ENCODE measurements at places on chromosomes 12 and 14.

DNA sequence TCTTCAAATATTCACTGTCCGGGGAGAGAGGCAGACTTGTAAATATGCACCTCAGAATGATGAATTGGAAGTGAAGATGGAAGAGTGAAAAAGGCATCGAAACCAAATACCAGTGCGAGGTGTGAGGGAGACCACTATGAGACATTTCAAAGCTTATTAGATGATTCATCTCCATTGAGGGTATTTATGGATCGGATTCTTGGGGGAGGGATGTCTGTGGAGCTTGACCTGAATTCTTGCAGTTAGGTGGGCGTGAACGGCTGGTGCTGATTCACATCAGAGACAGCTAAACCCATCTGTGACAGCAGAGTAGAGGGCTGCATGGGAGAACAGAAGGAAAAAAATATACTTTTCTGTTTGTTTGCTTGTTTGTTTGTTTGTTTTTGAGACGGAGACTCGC lies 677.2 kb downstream of the AACS start:
- DNase-seq = no peak

DNA sequence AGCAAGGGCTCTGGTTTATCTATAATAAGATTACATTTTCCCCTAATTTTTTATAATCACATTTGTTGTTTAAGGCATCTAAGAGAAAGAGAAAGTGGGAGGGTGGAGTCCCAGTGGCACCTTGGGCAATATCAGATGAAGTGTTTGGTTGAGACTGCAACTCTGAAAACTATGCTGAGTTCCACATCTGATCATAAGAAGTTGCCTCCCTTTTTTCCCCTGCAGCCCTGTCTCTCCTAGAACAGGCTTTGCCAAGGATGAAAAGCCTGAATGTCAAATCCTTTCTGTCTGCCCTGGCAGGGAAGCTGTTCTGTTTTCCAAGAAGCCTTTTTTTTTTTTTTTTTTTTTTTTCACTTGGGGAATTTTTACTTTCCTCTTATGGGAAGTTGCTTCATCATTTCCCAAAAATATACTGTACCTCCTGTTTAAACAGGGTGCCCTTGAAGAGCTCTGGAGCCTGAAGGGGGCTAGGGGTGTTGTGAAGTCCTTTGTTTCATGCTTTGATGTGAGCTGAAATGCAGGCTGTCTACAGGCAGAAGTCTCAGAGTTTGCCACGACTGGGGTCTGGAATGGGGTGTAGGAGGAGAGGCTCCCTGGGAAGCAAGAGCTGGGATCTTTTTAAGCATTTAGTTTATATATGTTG lies 71.3 kb downstream of the SUSD6 start:
- no peak for DNase-seq

DNA sequence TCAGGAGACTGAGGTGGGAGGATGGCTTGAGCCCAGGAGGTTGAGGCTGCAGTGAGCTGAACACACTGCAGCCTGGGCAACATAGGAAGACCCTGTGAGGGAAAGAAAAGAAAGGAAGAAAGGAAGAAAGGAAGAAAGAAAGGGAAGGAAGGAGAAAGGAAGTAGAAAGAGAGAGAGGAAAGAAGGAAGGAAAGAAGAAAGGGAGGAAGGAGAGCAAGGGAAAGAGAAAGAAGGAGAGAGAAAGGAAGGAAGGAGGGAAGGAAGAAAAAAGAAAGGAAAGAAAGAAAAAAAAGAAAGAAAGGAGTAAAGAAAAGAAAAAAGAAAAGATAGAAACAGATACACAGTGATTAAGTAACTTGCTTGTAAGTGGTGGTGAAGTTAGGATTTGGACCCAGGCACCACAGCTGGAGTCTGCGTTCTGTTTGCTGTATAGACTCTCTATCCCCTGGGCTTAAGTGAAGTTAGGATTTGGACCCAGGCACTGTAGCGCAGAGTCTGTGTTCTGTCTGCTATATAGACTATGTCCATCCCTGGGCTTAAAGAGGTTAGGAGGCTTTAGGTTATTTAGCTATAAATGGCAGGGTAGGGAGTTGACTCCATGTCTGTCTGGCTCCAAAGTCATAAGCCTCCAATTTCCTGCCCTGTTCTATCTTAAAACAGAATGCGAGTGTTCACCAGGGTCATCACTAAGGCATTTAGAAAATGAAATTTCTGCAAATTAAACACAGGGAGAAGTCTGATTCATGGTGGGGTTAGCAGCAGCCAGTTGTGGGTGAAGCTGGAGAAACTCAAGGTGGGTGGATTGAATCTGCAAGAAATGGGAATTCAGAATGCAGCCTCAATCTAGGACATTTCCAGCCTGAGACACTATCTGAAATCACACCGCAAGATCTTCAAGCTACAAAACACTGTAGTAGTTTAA lies 13.3 kb upstream of the C12orf75 start:
- no peak for DNase-seq

DNA sequence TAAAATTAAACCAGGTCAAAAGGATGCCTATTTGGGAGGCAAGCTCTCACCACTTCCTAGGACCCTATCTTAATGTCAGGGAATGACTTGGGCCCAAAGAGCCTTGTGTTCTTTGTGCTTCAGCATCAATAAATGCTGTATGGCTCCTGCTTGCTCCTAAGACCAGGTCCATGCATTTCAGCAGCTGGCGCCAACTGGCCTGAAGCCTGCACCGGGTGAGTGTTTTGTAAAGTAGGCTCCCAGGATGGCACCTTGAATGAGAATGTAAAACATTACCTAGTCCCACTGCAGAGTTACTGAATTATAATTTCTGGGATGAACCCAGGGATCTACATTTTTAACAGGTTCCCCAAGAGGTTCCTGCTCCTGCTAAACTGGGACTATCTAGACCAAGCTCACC lies 16.1 kb upstream of the SLC38A4 start:
- DNase-seq = no peak

- DNase-seq = no peak
Measured at GRCh38 chr12:4824380-4824779, 85.3 kb upstream of the KCNA1 start.

DNA sequence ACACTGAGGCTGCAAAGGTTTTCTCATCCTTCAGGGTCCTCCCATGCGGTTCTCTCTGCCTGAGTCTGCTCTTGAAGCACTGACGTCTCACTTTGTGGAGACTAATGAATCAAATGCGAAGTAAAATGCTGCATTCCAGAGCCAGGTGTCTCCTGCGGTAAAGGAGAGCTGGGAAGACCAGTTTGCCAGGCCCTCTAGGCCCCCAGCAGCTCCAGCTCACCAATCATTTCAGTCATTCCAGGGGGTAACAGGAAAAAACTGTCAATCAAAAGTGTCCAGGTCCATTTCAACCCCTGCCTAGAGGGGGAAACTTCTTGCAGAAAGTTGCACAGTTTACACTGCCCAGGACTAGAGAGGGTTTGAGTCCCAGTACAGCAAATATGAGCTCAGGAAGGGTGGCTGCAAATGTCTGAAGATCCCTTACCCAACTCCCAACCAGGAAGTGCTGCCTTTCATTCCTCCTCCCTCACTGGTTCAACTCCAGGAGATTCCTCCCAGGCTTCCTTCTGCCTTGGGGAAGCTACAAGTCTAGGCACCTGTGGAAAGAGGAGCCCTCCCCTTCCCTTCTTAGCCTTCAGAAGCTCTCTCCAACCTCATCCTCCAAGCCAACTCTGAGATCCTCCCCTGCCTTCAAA lies 2.7 kb upstream of the NXPH4 start:
- no peak for DNase-seq

GRCh38 chr14:35879654-35880249 lies 53.6 kb downstream of the BRMS1L start:
- DNase-seq = no peak

DNA sequence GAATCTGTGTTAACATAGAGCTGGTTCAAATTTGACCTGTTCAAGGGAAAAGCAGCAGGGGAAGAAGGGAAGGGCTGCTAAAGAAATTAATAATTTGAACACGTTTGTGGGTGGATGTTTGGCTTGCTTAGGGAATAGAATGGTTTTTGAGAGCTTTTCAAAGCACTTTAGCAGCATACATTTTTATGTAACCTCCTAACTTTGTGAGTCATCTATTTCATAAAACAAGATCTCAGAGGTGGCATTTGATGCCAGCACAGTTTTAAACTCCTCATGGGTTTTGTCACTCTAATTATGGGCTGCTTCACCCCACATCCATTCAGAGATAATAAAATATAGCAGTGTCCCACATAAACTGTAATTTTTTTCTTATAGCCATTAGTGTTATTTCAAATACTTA lies 143.8 kb downstream of the ACSS3 start:
- DNase-seq = no peak

DNA sequence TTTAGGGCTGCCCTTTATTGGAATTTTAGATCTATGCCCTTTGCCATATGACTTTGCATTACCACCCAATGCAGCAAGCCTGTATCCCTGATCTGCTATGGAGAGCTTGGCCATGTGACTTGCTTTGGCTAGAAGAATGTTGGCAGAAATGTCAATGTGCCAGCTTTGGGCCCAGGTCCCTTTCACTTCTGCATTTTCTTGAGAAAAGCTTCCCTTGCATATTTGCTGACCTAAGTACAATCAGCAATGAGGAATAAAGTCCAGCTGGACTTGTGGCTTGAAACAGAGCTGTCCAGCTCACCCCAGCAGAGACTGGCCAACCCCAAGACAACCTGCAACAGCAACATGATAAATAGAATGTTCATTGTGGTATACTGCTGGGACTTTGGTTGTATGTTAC lies 135.9 kb downstream of the PAH start:
- DNase-seq = no peak

DNA sequence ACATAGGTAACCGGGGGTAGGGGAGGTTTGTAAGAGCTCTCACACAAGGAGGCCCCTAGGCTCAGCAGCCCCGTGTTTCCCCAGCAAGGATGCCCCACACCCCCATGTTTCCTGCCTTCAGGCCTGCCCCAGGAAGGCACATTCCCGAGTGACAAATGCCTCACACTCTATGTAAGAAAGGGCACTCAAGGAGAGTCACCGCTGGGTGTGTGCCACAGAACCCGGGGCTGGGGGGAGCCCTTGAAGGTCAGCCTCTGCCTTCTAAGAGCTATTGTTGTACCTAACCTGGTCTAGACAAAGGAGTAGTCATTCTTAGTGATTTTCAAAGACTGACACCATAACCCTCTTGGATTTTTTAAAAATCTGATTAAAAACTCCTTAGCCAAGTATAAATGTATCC lies 333.6 kb downstream of the DPF3 start:
- DNase-seq = no peak

DNA sequence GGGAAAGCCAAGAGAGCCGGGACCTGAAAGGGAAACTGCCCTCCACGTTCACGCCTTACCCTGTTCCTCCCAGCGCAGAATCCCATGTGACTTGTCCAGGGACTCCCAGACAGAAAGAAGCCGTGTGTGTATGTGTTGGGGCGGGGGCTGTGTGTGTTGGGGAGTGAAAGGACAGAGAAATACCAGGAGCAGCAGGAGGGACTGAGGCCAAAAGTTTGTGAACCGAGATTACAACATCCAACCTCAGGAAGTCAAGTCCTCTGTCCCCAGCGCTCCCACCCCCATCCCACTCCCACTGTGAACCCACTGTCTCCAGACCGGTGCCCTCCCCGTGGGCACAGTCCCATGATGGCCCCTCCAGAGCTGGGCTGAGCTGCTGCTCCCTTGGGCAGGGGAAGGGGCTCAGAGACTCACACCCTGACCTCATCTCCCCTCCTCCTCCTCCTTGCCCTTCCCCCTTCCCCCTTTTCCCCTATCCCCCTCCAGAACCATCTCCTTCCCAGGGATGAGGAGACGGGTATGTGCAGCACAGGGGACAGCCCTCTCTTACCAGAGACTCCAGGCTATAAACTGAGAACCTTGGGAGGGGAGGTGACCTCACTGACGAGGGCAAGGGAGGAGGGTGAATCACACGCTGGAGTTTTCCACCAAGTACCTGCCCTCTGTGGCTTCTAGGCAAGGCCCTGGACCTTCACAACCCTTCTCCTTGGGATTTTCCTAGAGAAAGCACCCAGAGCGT lies at the start of gene SLC6A12:
SLC6A12 (minus strand) TSS at position 155 of the 739 bp plus-strand sequence. CDS start 4,171 bp downstream, outside the sequence.
- DNase-seq = no peak

DNA sequence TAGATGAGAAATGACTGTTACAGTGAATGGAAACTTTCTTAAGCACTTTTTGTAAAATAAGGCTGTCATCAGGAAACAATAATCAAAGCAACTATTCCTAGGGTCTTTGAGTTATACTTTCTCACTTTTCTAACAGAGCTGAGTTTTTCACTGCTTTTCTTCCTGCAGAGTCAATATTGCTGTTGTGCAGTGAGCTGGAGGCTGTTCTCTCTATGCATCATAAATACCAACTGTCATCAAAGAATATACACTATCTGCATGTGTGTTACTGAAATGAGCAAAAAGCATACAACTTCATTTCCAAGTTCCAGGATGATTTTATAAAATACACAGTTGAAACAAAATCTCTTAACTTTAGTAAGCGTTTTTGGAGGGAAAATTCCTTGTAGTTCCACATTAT lies 110.4 kb upstream of the CPSF6 start:
- DNase-seq = no peak

- DNase-seq = no peak
Measured at GRCh38 chr12:3892631-3893030, 19.4 kb upstream of the PARP11 start.

DNA sequence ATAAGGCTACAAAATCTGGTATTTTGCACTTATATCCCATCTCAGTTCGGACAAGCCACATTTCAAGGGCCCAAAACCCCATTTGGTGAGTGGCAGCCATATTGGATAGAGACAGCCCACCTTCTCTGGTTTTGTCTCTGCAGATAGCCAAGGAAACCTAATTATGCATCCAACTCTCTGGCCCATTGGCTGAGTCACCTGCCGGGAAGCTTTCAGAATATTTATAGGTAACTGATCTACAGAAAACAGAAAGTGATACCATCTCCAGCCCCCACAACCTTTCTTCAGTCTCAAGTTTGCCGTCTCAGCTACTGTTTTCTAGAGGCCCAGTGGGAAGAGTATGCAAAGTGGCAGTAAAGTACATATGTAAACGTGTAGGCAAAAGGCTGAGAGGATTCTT lies 33.7 kb upstream of the PPP1CC start:
- no peak for DNase-seq

GRCh38 chr12:26896913-26897312 lies 40.9 kb downstream of the INTS13 start:
- no peak for DNase-seq

DNA sequence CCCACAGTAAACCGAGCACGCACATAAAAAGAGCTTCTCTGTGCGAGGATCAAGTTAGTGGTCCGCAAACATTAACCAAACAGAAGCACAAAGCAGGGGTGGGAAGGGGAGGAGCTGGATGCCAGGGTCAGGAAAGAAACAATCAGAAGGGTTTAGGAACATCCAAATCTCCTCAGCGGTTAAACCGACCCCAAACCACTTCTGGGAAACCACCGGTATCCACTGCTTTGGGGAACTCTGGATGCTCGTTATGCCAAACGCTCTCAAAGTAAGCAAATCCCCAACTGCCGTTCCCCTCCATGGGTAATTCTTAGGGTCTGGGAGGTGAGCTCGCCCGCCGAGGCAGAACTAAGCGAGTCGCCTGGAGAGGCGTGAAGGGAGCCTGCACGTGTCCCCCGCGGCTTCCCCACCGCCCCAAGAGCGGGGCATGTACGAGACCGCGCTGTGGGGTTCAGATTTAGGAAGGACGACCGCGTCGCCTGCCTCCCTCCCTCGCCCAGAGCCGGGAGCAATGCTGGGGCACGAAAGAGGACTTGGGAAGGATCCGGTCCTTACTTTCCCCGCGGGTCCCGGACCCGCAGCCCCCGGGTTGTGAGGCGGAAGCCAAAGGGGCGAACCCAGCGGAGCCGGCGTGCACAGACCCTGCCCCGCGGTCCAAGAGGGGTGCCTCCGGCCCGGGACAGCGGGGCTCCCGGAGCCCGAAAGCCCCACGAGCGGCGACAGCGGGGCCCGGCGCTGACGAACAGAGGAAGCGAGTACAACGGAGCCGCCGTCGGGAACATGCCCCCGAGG lies 711 bp downstream of the SBNO1 start:
- peak; percentile 60 for DNase-seq

- DNase-seq = no peak
Measured at GRCh38 chr14:86540636-86541247, 1010.8 kb downstream of the FLRT2 start.

Data from HAP-1 (cell line).